ENCODE measurements at places on chromosomes 7 and 10.

DNA sequence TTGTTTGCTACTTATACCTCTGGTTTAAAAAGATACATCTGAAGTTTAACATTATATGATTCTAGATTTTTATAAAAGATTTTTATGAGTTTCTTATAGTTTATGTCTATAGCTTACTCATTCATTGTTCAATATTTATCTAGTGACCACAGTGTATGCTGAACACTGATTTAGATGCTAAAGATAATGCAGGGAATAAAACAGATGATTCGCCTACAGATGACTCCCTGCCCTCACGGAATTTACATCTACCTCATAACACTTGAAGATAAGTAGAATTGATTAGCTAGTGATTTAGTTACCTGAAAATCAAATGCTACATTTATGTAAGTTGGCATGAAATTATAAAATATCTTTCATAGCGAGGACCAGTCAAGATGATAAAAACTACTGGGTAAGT is 105.8 kb downstream of the HIPK2 start:
- DNase-seq = no peak

DNA sequence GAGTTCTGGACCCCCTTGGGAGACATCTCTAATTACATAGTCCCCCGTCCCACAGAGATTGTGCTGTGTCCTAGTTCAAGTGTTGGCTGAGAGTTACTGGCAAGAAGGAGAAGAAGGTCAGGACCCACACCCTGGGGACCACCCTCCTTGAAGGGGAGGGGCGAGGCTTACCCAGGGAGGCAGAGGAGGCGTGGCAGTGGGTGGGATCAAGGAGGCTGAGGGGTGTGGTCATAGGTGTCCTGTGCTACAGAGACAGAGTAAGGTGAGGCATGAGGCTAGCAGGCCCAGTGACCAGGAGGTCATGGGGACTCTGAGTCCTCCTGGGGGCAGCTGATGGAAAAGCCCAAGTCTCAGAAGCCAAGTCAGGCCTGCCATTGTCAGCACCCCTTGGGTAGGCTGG is 29.4 kb upstream of the ADCYAP1R1 start:
- no peak for DNase-seq

DNA sequence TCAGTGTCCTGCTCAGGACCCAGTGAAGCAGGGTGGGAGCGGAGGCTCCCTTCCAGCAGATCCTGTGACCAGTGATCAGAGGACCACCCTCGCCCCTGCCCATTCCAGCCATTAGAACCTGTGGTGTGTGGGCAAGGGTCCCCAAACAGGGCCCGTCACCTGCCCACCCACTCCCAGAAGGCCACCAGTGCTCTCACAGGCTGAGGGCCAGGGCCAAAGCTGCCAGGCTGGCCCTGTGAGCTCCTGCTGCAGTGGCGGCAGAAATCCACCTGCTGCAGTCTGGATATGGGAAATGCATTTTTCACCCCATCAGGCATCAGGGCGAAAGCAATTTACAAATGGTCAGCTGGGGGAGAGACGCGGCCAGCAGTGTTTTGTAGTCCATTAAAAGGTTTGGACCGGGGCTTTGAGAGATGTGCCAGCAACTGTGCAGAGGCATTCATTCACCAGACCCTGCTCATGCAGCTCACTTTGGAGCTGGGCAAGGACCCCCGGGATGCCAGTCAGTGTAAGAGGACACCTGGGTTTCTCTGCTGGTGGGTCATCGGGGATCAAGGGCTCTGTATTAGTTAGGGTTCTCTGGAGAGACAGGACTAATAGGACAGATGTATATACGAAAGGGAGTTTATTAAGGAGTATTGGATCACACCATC is 75.2 kb upstream of the PRLHR start:
- DNase-seq = no peak

GRCh38 chr10:94005050-94005449 is 11.3 kb downstream of the PLCE1 start:
- no peak for DNase-seq

GRCh38 chr10:85792533-85792858 is 574.1 kb downstream of the GRID1 start:
- DNase-seq = no peak

GRCh38 chr10:77325233-77325537 is 312.4 kb downstream of the KCNMA1 start:
- DNase-seq = no peak
